ENCODE measurements at places on chromosomes 2 and 18.

- no peak for DNase-seq
Observed at GRCh38 chr2:120842456-120843439, 107.1 kb downstream of the GLI2 start.

DNA sequence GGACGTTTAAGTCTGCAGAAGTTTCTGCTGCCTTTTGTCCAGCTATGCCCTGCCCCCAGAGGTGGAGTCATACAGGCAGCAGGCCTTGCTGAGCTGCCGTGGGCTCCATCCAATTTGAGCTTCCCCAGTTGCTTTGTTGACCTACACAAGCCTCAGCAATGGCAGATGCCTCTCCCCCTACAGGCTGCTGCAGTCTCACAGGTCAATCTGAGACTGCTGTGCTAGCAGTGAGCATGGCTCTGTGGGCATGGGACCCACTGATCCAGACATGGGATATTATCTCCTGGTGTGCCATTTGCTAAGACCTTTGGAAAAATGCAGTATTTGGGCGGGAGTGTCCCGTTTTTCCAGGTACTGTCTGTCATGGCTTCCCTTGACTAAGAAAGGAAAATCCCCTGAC lies 726.0 kb downstream of the ERBB4 start:
- DNase-seq: no peak

- DNase-seq: no peak
Observed at GRCh38 chr2:213177679-213178078, 26.3 kb upstream of the IKZF2 start.

DNA sequence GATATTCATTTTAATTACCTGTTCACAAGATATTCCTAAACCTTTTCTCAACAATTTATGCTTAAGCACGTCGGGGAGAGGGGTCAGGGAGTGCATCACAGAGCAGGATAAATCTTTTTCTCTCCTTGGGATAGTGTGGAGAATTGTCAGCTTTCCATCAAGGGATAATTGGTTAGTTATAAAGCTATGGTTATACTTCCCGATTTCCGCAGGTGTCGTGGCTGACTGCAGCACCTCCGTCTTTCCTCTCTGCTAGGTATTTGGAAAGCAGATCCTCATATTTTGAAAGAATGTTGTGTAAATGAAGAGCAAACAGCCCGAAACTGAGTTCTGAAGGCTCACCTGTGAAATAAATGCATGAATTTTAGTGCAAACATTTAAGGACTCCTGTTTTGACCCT lies 778 bp downstream of the DYNC2LI1 start:
- no peak for DNase-seq

- DNase-seq: no peak
Observed at GRCh38 chr2:239438995-239439753, 38.4 kb upstream of the HDAC4 start.

DNA sequence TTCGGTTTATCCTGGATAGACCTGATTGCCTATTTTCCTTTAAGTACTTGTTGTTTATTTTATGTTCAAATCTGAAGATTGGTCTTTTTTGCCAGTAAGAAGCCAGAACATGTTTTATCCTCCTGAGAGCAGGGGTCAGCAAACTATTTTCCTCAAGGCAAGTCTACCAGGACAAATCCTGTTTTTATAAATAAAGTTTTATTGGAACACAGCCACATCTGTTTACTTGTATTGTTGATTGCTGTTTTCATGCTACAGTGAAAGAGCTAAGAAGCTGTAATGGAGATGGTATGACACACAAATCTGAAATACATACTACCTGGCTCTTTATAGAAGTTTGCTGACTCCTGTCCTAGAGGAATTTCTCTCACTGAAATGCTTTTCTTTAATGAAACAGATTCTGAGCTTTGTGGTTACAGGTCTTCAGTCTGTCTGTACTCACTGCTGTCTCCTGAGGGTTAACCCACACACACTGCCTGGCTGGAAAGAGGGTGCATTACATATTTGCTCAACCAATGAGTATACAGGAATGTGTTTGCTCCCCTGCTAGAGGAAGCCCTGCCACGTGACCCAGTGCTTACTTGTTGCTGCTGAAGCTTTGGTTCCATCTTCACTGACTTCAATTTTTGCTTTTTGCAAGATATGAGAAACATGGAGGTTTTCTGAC lies 22.6 kb downstream of the MRPL44 start:
- no peak for DNase-seq

DNA sequence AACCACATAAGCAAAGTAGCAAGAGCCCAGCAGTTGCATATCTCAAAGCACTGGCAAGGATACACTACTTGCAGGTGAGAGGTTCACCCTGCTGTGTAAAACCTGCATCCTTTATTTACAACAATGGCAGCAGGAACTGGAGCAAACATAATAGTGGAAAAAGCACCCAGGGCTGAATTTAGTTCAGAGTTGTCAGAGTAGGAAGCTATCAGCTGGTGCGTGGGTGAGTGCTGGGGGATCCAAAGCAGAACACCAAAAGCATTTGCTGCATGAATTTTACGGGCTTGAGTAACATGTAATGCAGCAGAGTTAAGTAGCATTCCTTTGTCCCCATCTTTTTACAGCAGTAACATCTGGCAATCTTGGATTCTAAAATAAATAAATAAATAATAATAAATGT lies 73.5 kb upstream of the SRD5A2 start:
- DNase-seq: no peak
